NCI-H446 treated with DMSO at 0.1 percent for 48 hours (cell line): ENCODE measurements at places on chromosomes 12 and 14.
A peak's percentile ranks its signal among the peaks of the same experiment; 100 is the strongest.

DNA sequence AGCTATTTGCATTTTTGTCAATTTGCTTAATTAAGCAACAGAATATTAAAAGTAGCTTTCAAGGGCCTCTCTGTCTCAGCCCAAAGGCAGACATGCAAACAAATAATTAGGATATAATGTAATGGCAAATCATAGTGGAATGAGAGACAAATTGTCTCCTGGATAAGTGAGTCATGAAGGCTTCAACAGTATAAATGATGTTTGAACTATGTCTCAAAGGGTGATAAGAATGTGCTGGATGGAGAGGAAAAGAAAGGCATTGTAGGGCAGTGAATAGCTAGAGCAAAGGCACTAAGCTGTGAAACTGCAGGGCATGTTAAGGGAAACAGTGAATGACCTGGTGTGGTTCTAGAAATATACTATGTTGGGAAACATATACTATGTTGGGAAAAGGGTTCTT is 53.5 kb upstream of the PPP1R12A start:
- no peak for DNase-seq

DNA sequence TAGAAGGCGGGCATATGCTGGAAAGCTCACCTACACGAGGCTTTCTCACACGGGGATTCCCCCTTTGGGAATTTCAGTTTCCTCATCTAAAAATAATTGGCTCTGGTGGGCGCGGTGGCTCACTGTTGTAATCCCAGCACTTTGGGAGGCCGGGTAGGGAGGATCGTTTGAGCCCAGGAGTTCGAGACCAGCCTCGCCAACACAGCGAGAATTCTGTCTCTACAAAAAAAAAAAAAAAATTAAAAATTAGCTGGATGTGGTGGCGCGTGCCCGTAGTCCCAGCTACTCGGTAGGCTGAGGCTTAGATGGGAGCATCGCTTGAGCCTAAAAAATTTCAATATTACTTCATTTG is 400 bp upstream of the NDUFA12 start:
- DNase-seq = no peak

GRCh38 chr14:96309896-96310330 is 53.2 kb downstream of the ATG2B start:
- no peak for DNase-seq

- DNase-seq = no peak
Observed at GRCh38 chr14:23569443-23570151, 2.0 kb upstream of the AP1G2 start.

DNA sequence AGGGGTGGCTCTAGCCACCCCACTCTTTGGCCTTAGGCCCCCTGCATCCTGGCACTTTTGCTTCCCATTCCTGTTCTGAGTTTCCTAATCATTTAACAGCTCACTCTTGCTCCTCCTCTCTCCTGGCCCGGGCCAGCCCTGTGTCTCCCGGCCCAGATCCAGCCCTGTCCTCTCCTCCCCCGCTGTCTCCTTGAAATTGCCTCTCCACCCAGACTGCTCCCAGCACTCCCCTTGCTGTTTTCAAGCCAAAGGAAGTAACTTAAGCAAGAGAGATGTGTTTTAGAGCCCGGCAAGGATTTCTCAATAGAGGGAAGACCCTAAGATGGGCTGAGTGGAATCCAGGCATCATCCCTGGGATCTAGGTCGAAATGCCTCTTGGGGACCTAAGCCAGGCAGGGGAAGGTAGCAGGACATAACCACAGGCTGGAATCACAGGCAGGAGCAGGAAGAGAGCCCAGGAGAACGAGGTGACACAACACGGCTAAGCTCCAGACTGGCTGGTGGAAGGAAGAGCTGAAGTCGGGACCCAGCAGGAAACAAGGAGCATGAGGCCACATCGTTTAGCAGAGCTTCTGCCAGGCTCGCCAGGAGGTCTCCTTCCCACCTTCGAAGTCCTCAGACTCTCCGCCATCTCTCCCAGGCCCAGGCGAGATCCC is 2.0 kb upstream of the LRP1-AS start:
- no peak for DNase-seq

- DNase-seq = no peak
Observed at GRCh38 chr12:77830583-77831351, at the start of gene NAV3. Gene NAV3, plus strand, starts transcription at chr12:77830894. Its CDS starts 568 bp downstream, at chr12:77831462.

- DNase-seq = no peak
Observed at GRCh38 chr14:60650373-60650961, 1.2 kb upstream of the SIX1 start.

DNA sequence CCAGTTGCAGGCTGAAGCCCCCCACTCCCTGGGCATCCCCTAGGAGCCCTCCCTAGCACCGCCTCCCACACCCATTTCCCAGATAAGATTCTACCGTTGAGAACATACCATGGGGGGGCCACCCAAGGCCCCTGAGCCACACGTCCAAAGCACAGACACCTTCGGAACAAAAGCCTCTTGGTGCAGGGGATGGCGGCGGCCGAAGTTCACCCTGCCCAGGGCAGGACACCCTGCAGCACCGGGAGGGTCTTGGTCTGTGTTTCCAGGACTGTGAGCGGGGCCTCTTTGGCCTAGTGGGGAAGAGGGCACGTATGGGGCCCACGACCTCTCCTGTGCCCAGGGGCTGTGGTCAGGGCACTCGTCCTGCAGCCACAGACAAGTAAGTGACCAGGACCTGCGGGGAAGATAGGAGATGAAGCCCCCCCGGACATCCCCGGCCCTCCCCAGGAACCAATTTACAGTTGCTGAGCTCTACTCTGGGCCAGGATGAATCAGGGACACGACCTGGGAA is 154.3 kb upstream of the C14orf180 start:
- DNase-seq = no peak

- no peak for DNase-seq
Observed at GRCh38 chr12:97148941-97149559, 242.0 kb downstream of the NEDD1 start.

GRCh38 chr14:37601865-37602264 is 6.4 kb downstream of the TTC6 start:
- DNase-seq = no peak

GRCh38 chr12:54052438-54053002 is 1.1 kb upstream of the HOXC4 start:
- no peak for DNase-seq

GRCh38 chr12:88638966-88639760 is 58.9 kb upstream of the KITLG start:
- peak; percentile 62 for DNase-seq

GRCh38 chr14:35534208-35534872 is 376 bp downstream of the INSM2 start:
- peak; percentile 76 for DNase-seq

DNA sequence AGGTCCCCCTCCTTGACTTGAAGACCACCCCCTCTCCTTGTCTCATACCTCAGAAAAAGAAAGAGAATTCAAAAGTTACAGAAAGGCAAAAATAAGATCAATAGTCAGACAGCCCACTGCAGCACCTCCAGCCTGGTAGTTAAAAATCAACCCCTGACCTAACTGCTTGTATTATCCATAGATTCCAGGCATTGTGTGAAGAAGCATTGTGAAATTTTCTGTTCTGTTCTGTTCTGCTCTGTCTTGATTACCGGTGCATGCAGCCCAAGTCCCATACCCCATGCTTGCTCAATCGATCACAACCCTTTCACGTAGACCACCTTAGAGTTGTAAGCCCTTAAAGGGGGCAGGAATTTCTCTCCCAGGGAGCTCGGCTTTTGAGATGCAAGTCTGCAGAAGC is 5.8 kb upstream of the DHRS7 start:
- no peak for DNase-seq

DNA sequence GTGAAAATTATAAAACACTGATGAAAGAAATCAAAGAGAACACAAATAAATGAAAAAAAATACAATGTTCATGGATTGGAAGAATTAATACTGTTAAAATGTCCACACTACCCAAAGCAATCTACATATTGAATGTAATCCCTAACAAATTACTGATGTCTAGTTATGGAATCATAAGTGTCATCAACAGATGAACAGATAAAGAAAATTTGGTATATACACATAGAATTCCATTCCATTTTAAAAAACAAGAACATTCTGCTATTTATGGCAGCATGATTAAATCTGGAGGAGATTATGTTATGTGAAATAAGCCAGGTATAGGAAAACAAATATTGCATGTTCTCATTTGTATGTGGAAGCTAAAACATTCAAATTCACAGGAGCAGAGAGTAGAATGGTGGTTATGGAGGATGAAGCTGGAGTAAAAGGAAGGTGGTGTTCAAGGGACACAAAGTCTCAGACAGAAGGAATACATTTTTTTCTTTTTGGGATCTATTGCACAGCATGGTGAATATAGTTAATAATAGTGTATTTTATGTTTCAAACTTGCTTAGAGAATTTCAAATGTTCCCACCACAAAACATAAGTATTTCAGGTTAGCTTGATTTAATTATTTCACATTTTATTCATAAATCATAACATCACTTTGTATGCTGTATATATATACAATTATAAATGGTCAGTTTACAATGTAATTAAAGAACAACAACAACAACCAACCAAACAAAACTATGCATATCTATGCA is 28.5 kb downstream of the A2M start:
- no peak for DNase-seq

GRCh38 chr12:42326541-42327226 is 717 bp downstream of the PPHLN1 start:
- no peak for DNase-seq

DNA sequence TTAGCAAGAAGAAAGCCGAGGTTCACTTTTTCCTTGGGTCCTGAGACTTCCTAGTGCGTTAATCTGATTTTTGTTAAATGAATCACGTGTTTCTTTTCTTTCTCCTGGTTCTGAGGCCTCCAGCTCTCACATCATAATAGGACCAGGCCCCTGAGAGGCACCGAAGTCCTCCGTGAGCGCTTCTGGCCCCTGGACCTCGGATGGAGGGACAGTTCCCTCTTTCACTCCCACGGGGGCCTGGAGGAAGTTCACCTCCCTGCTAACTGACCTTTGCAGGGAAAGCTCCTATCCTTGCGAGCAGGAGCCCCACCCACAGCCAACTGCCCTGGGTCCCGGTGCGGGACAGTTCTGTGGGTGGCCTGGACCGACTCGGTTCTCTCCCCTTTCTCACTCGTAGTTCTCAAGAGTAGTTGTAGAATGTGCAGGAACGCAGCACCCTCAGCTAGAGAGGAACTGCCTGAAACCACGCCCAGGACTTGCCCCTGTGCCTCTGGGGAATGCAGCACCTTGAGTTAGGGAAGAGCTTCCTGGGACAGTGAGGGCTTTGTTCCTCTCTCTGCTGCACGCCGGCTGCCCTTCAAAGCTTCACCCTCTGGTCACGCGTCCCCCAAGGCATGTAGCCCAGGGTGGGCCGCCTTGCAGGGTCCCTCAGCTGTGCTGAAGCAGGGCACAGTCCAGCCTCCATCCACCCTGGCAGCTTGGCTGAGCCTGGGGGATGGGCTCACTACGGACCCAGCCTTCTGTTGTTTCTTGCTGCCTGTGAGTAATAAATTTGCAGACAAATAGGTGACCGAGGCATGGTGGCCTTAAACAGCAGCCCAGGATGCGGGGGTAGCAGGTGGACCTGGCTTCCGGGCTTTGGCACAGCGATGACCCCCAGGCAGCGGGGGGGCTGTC is 264.6 kb downstream of the ADGRD1 start:
- no peak for DNase-seq

GRCh38 chr12:104460041-104460719 is 3.4 kb downstream of the CHST11 start:
- no peak for DNase-seq

GRCh38 chr14:100944052-100944451 is 40.5 kb upstream of the RTL1 start:
- DNase-seq = no peak

DNA sequence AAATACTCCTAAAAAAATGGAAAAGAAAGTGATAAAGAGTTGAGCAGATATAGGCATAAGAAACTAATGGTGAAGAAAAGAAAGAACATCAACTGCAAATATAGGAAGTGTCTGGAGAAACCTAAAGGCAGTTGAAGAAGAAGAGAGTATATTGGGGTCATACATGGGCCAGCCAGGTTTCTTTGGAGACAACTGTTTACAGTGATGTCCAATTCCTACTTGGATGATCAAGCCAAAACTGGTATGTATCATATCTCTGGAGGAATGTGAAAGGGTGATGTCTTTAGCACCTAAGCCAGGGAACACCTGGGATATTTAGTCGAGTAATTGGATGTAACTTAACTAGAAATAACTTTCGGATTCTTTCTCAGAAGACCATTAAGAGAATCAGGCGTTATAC is 129.3 kb upstream of the FLRT2 start:
- DNase-seq = no peak

- no peak for DNase-seq
Observed at GRCh38 chr12:26136688-26137087, 11.9 kb upstream of the BHLHE41 start.

- no peak for DNase-seq
Observed at GRCh38 chr12:30908076-30908721, 18.3 kb upstream of the TSPAN11 start.

GRCh38 chr12:25794571-25794970 is 163.9 kb upstream of the RASSF8 start:
- no peak for DNase-seq

DNA sequence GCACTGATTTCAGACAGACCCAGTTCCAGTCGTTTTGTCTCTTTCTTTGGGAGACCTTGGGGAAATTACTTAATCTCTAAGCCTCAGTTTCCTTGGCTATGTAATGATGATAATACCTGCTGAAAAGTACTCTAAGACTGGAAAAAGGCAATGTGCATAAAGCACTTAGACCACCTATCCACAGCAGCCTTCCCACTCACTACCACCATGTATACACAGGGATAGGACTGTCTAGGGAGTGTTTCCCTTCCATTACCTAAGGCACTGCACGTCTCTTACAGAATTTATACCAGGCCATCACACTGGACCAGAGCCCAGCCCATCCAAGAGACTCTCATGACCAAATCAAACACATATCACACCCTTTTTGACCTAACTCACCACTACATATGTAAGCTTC is 6.3 kb downstream of the RPS29 start:
- DNase-seq = no peak

DNA sequence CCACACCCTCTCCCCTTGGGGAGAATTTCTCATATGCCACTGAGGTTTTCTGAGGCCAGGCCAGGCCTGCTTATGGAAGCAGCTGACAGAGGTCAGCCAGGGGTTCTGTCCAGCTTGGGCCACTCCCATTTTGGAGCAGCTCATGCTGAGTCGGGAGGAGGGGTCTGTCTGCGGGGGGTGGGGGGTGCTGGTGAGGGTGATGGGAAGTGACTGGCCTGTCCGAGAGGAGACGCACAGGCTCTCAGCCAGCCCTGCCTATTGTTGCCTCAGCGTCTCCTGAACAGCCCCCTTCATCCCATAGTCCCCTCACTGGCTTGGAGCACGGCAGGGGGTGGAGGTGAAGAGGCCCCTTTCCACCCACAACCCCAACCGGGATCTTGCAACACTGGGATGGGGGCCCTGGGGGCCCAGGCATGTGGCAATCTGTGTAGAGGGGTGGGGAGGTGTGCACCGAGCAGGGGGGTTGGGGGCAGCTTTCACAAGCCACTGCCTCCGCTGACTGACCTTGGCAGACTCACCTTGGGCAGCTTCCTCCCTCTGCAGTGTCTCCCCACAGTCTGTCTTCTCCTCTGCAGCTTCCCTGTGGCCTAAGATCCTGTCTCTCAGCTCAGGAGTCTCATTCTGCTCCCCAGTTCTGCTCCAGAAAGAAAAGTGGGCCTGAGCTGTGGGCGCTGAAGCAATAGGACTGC is 5.5 kb downstream of the CEBPE start:
- DNase-seq = no peak

GRCh38 chr12:126949558-126949957 is 1317.4 kb upstream of the TMEM132C start:
- DNase-seq = no peak
